CD4-positive, alpha-beta T cell treated with Interleukin-4 for 4 hours (primary cell): ENCODE measurements at places on chromosomes 11 and 22.

DNA sequence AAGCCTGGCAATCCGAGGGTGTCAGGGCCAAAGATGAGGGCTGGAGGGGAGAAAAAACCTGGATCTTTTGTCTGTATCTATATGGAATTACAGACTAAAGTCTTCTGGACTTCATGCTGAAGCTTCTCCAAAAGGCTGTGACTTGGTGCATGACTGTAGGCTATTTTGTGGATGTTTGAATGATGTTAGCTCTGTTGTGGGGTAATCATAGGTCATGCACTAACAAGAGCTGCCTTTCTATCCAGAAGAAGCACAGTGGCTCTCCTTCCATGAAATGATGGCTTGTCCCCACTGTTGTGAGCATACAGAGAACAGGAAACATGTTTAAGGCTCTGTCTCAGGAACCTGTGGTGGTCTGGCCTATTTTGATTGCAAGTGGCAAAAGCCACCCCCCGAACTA is 263.3 kb upstream of the PLET1 start:
- no peak for DNase-seq

DNA sequence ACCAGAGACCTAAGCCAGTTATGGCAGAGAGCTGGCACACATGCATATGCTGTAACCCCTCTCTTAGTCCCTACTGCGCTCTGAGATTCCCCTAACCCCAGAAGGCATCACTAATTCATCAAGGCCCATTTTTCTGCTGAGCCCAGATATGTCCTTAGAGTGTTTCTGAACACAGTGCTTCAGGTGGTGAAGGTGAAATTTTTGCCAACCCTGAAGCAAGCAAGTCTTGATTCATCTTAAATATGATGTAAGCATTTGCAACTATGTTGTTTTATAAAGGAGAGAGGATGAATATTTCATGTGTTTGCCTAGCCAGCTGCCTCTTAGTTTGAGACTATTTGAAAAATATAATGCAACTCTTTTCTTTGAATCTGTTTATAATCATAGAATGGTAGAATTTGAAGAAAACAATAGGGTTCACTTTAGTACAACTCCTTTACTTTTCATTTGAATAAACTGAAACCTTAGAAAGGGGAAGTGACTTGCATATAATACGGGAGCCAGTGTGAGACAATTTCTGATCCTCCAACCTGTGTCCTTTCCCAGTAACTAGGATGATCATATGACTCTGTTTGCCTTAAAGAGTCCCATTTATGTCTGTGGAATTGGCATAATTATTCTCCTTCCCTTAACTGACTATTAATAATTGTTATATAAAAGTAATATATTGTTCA is 194.3 kb upstream of the MTNR1B start:
- no peak for DNase-seq

- no peak for DNase-seq
Measured at GRCh38 chr22:20852503-20852902, 6.1 kb downstream of the PI4KA start.

DNA sequence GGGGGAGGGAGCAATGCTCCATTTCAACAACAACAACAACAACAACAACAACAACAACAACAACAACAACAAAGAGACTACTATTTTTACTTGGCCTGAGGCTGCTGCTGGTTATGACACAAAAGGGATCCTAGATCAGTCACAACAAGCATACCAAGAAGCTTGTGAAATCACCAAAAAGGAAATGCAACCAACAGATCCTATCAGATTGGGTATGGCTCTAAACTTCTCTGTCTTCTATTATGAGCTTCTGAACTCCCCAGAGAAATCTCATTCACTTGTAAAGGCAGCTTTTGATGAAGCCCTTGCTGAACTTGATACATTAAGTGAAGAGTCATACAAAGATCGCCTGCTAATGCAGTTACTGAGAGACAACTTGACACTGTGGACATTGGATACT is 10.5 kb upstream of the MS4A2 start:
- no peak for DNase-seq

DNA sequence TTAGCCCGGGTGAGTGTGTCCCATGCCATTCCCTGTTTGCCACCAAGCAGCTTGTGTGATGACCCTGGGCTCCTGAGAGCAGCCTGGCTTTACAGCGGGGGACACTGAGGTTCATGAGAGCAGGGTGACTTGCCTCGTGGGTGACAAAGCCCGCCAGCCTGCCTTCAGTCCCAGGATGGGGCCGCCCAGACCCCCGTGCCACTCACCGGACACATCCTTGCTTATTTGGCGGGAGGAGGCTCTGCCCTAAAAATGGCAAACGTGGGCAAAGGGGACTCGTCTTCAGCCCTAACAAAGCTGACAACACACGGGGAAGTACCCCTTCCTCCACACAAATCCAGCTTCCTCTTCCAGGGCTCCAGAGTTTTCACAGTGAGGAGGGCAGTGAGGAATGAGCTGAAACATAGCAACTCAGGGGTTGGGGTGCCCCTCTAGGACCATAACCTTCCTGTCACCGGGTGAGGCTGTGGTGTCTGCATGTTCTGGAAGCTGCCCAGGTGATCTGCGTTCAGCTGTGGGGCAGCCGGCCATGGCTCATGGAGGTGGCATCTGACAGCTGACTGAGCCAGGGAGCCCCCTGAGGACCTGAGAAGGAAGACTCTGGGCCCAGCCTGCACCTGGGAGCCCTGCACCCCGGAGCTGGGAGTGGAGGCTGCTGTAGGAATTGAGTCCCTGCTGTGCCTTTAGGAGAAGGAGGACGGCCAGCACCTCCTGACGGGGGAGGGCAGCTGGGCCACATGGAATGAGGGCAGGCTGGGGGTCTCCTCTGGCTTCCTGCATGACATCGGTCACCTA is 16.7 kb downstream of the RIBC2 start:
- DNase-seq: no peak

GRCh38 chr22:17875156-17875555 is 100.9 kb upstream of the BID start:
- no peak for DNase-seq

DNA sequence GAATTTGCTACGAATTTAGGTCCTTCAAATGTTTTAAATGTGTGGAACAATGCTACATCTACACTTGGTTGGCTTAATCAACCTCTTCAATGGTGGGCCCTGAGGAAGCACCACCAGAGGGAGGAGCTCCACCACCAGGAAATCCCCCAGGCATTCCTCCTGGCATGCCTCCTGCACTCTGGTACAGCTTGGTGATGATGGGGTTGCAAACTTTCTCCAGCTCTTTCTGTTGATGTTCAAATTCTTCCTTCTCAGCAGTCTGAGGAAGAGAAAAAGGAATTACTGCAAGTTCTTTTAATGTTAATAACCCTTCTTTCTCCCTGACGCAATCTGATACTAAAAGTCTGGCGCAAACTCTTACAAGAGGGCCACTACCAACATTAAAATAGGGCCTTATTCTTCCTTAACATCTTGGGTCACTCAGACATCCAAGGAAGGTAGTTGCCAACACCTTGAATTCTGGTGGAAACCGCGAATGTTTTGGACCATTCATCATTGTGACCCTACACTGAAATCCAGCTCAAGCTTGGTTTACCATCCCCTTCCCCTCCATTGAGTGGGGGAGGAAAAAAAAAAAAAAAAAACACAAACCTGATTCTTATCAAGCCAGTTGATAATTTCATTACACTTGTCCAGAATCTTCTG is 4.2 kb downstream of the HSPA8 start:
- no peak for DNase-seq
